Hepatocyte (in vitro differentiated cells): ENCODE measurements at places on chromosomes 7 and 10.

DNA sequence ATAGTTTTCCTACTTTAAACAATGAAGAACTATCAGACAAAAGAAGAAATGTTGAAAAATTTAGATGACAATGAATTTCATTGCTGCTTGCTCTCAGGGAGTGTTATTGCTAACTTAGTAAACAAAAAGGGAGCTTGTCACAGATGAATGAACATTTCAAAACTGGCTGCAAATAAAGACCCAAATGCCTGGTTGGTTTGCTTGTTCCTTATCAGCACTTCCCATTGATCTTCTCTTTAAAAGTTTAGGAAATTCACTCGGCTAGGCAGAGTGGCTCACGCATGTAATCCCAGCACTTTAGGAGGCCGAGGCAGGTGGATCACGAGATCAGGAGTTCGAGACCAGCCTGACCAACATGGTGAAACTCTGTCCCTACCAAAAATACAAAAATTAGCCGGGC lies 167.2 kb downstream of the RAPGEF5 start:
- DNase-seq: no peak

GRCh38 chr7:74449809-74450397 lies 3.8 kb upstream of the GTF2IRD1 start:
- peak; percentile 65 for DNase-seq

DNA sequence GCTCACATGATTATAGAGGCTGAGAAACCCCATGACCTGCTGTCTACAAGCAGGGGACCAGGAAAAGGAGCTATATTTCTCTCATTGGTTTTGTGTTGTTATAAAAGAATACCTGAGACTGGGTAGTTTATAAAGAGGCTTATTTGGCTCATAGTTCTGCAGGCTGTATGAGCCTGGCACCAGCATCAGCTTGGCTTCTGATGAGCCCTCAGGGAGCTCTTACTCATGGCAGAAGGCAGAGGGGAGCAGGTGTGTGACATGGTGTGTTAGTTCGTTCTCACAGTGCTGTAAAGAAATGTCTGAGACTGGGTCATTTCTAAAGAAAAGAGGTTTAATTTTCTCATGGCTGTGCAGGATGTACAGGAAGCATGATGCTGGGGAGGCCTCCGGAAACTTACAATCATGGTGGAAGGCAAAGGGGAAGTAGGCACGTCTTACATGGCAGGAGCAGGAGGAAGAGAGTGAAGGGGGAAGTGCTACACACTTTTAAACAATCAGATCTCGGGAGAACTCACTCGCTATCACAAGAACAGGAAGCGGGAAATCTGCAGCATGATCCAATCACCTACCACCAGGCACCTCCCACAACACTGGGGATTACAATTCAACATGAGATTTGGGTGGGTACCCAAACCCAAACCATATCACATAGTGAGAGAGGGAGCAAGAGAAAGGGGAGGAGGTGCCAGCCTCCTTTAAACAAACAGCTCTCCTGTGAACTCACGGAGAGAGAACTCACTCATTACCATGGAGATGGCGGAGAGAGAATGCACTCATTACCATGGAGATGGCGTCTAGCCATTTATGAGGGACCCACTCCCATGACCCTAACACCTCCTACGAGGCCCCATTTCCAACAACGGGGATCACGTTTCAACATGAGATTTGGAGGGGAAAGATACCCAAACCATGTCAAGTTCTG lies 133.4 kb downstream of the JCAD start:
- no peak for DNase-seq

DNA sequence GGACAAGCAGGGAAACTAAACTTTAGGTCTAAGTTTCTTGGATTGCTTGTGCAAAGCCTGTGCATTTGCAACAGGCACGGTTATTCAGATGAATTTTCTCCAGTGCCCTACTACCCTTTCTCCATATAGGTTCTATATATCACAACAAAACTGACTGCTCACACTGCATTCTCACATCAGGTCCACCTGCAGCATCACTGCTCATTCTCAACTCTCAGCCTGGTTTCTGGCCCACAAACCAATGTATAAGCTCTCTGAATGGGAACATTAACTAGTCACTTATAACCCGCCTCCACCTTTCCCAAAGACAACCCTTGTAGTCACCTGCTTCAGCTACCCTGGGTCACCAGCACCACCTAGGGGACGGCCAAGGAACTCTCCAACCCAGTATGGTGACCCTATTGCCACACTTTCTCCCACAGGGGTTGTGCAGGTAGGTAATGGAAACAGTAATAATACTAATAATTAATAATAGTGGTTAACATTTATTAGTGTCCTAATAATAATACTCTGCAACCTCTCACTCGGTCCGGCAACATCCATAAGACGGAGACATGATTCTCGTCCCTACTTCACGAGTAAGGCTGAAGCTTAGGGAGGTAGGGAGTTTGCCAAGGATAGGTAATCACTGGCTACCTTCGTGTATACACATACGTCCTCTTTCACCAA lies 97.3 kb downstream of the CLEC2L start:
- DNase-seq: peak; percentile 56

GRCh38 chr10:31296754-31297153 lies 22.3 kb upstream of the ZEB1 start:
- no peak for DNase-seq

DNA sequence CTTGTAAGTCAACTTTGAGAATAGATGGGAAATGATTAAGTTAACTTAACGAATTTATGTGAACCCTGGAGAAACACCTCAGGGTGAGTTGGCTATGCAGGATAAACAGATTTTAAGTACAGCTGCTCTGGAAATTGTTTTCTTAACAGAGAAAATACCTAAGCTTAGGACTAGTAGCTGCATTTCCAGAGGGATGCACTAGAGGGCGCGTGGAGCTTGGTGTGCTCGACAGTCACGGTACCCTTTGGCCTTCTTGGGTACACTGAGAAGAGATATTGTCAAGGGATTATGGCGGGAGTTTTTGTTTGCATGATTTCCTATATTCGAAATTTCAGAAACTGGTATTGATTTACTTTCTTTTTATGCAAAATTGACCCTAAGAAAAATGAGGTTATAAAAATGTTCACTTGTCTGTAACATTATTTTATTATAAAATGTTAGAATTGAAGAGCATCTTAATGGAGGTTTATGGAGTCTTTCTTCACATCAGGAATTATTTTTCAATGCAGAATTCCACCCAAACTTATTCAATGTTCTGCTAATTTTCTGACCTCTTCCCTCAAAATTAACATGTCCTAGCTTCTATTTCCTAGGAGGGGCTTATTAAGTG lies 58.4 kb upstream of the MYO3A start:
- DNase-seq: peak; percentile 90

DNA sequence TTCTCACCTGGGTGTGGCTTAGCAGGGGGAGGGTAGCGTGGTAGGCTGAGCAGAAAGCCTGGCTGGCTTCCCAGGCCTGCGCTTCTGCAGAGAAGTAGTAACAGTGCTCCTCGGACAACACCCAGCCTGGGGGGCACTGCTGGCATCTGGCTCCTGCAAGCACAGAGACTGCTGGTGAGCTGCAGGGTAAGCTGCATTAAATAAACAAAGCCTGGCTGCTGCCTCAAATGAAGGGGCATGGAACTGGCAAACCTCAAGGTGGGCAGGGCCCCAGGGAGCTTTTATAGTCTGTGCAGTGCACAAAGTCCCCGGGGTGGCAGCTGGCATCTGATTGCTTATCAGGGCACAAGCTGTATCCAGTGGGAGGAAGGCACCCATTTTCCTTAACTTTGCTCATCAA lies 3.9 kb downstream of the KLRG2 start:
- no peak for DNase-seq

DNA sequence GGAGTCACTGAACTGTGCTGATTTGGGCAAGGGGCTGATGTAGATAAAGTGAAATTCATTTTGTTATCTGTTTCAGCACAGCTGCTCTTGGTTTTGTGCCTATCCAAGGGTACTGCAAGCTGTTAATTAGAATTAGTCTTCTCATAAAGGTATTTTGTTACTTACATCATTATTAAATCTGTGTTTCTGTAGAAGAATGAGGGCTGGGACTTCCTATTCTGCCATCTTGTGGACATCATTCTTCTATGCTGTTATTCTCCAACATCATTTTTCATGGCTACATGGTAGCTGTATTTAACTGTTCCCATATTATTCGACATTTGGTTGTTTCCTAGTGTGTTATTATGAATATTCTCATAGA lies 76.2 kb upstream of the CCDC71L start:
- DNase-seq: no peak

- DNase-seq: no peak
These were observed 69.8 kb downstream of the PRPF18 start for GRCh38 chr10:13656337-13657100.

- DNase-seq: no peak
These were observed 65.8 kb upstream of the FRMD4A start for GRCh38 chr10:14396411-14397048.

DNA sequence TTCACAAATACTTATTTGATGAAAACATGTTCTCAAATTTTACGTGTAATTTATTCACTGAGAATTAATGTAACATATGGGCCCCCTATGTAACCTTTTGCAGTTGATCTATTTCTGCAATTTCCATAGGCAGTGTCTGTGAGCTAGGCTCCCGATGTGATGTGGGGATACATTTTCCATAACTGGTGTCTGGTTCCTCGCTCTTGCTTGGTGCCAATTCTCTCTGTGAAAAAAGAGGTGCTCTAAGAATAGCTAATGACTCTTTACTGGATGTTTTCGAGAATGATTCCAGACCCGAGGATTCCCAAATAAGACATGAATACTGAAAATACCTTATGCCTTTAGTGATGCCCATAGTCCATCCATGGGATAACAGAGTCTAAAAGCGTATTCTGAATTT lies 286.7 kb upstream of the FZD8 start:
- DNase-seq: no peak
